ENCODE measurements at places on chromosomes 16 and 17.

- DNase-seq, result no peak
Observed at GRCh38 chr17:49521471-49522356, 26.6 kb downstream of the NGFR start.

DNA sequence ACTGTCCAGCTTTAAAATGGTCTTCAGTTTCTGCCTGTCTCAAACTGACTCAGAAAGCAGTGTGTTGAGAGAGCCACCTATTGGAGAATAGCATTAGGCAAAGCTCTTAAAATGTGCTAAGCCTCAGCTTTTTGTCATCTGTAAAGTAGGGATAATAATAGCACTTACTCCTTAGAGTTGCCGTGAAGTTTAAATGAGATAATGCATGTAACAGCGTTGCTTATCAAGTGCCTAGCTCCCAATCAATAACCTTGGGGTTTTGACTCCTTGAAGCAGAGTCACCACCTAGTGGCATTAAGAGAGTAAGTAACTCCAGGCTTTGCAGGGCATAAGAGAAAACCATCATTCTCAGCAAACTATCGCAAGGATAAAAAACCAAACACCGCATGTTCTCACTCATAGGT is 163.3 kb downstream of the HS3ST2 start:
- DNase-seq, result no peak

DNA sequence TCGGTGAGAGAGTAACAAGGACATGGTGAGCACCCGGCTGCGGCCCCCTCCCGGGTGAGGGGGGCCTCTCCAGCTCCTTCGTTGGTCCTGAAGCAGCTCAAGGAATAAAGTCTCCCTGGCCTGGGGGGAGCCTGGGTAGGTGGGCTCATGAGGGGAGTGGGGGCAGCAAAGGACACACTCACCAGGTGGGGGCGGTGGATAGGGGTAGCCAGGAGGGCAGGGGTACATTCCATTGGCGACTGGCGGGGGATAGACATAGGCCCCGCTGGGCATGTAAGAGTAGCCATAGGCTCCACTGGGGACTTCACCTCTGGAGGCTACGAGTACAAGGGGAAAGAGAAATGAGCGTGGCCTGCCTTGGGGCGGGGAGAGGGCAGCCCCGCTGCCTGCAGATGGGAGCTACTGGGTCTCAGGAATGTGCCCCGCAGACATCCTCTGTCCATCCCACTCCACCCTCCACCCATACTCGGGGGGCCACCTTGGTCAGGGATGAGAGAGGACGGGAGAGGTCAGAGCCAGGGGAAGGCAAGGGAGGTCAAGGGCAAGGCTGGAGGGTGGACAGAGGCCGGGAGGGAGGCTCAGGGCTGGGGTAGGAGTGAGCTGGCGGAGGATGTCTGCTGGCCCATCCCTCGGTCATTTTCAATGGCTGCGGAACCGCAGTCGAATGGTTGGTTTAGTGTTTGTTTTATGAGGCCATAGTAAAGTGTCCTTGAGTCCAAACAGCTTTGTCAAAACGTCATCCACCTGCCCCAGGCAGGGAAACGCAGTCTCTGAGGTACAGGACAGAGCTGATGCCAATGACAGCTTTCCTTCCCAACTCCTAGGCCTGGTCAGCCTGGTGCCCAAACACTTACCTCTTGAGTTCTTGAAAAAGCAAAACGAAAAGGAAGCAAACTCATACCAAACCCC is 3.7 kb upstream of the UNC13D start:
- DNase-seq, result no peak

GRCh38 chr16:73025151-73025855 is 22.6 kb downstream of the ZFHX3 start:
- no peak for DNase-seq

GRCh38 chr16:59148056-59148768 is 414.1 kb upstream of the GOT2 start:
- no peak for DNase-seq

- no peak for DNase-seq
Observed at GRCh38 chr16:3454093-3454492, 10.6 kb downstream of the NAA60 start.

GRCh38 chr16:58464916-58465731 is 34.8 kb upstream of the NDRG4 start:
- no peak for DNase-seq

DNA sequence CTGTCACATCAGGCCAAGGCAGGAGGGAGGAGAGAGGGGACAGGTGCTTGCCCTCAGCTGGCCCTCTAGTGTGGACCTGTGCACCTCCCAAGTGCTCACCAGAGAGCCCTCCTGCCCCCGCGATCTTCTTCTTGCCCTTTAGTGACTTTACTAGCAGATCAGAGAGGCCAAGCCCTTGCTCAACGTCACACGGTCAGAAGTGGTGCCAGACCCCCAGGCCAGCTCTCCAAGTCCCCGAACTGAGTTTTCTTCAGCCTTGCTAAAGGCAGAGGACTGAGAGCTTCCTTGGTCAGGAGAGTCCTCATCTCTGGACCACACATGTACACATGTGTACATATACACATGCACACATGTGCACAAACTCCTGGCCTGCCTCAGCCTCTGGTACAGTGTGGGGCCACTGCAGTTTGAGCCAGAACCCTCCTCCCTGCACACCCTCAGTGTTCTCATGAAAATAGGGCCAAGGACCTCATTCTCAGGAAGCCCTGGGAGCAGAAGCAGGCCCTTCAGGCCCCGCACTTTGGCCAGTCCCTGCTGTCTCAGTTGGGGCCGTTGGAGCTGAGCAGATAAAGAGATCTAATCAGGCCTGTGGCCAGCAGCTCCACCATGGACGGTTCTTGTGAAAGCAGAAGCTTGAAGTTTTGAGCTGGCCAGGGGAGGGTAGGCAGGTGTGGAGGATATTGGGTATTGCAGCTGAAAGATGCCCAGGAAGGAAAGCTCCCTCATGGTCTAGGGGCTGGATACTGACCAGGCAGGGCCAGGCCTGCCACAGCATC is 7.4 kb upstream of the EPX start:
- no peak for DNase-seq
